GM12892 (cell line): ENCODE measurements at places on chromosomes 12 and 14.

- no peak for DNase-seq
Observed at GRCh38 chr12:66573605-66574004, 105.3 kb downstream of the GRIP1 start.

DNA sequence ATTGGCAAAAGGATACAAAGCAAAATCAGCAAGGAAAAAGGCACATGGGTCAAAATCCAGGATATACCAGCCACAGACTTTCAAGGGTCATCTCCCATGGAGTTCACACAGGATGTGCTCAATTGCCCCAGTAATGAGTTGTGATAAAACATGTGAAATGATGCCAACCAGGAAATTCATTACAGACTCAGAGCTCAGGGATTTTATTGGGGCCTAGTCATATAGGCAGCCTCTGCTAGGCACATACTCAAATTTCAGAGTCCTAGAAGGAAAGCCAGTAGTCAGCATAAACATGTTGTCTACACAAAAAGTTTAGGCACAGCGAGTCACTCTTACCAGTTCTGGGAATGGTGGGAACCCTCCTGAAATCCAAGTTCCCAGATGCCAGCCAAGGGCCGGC, 64.4 kb upstream of the OSBPL8 start:
- no peak for DNase-seq

GRCh38 chr14:100071545-100071944, 6.3 kb downstream of the EVL start:
- DNase-seq: no peak

- no peak for DNase-seq
Observed at GRCh38 chr14:52080808-52081755, 12.2 kb upstream of the NID2 start.

DNA sequence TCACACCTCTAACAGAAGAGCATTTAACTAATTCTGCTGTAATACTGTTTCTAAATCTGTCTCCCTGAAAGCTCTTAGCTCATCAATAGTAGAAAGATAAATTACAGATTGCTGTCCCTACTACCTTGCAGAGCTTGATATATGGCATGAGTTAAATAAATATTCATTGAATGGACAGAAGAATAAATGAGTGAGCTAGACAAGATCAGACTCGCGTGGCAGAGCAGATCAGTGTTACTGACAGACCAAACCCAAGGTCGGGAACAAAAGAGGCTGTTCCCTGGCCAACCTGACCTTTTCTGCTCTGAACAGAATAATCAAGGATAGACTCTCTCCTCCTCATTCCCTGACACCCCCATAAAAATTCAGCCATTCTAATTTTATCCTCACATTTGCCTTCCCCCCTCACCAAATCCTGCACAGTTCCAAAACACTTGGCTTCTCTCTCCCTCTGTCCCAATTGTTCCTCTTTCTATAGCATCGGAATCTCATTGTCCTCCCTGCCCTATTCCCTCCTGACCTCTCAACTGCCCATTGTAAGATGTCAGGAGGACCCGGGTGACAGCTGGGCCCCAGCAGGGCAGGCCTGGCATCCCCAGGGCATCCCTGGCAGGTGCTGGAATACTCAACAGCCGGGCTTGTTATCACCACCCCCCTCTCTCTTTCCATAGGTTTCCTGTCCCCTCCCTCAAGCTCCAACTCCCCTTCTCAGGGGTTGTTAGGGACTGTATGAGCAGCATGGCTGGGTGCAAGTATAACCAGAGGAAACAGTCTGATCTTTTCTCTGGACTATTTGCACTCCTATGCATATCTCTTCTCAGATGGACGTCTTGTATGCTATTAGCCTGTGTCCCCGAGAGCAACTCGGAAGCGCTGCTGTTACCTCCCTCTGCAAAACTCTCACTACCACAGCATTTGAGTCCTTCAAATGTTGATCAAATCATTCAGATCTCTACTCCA, 19.9 kb downstream of the NEUROD4 start:
- DNase-seq: no peak

- no peak for DNase-seq
Observed at GRCh38 chr12:53493610-53494391, 5.5 kb downstream of the MAP3K12 start.
